ENCODE measurements at places on chromosomes 13 and 19. TPM values are rescaled to one million over a fixed set of nuclear protein-coding genes. Genes with fewer than 3 reads are reported as not detected.

DNA sequence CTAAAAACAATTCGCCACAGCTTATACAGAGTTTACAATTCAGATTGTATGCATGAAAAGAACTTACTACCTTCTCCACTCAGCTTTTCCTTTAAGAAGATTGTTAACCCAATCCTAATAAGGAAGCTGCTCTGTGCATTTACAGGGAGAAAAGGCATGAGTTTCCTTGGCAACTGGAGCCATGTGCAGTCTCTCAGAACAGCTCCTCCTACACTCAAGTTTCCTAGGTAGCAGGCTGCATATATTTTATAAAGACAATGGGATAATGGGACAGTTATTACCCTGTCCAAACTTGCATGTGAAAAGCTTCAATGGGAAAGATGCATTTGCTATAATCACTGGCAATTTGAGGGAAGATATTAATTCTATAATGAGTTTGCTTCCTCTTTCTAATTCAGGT lies 125.5 kb upstream of the TRPC4 start:
- DNase-seq = peak; percentile 16

DNA sequence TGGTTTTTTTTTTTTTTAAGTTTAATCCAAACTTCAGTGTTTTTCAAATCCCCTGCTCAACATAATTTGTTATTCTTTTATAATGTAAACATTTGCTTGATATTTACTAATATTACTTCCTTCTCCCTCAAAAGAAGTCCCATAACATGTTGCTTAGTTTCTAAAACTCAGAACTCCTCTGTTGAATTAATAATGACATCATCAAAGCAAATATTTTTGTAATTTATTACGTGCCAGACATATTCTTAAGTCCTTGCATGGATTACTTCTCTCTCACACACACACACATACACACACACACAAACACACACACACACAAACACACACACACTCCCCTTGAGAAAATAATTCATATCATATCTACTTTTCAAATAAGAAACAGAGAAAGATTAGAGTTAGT lies 1432.3 kb upstream of the SPRY2 start:
- DNase-seq = no peak

KLK8 gene
- polyA plus RNA-seq = 39.7 TPM

DNA sequence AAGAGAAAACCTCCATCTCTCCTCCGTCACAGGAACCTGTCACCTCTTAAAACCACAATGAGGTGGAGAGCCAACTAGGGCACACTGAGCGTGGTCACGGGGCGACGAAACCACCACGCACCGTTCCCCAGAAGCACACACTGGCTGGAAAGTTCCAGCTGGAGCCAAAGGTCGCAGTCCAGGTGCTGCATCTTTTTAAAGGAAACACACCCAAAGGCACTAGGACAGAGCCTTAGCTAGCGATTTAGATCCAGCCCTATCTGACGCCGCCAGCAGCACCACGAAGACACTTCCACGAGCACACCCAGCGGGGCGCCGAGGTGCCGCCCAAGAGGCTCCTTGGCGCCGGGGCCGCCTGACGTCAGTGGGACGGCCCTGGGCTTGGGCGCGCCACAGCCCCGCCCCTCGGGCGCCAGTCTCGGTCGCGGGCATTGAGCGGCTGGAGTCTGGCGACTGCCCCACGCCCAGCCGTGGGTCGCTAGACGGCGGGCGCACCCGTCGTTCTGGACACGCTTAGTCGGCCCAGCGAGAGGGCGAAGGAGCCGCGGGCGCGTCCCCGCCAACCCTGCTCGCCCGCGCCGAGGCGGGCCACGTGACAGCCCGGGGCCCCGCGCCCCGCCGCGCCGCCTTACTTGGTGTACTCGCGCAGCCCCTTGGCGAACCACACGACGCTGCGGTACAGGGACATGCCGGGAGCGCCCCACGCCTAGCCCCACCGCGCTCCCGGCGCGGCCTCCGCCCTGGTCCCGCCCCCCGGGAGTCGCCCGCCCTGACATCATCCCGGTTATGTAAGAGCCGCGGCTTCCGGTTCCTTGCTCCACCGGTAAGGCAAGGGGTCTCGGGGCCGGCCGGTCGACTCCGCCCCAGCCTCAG lies at the start of gene DHRS12:
Gene DHRS12 (minus strand): TSS at position 742 of the 873 bp plus-strand sequence. CDS start 4,504 bp downstream, outside the sequence.
- peak; percentile 63 for DNase-seq

DNA sequence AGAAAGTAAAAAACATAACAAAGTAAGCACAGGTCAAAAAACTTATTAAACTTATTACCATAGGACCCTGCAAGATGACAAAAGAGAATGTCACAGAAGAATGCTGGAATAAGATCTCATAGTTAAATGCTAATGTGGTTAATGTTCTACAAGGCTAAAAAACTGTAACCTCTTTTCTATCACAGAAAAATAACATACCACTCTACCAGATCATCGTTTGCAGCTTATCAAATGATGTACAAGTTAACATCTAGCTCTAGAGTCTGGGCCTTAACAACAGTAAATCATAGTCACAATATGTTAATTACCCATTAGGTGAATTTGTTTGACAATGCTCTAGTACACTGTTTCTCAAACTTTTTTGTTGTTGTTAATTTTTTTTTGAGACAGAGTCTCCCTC lies 53.0 kb downstream of the NUFIP1 start:
- no peak for DNase-seq

GRCh38 chr13:74250738-74251190 lies 116.6 kb upstream of the KLF12 start:
- no peak for DNase-seq

DNA sequence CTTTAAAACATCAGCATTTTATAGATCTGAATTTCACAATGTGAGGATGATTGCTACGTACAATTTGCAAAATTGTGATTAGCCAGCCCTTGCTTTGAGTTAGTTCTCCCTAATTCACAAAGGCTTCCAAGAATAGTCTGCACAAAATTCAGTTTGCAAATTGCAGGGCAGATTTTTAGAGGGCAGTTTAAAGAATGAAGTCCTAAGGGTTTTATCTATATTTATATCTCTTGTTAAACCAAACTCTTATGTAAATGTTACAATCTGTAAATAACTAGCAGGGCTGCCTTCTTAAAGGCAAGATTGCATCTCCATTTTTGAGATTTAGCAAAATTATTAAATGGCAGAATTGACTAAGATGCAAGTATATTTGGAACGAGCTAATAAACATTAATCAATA lies 52.8 kb upstream of the ZNF536 start:
- DNase-seq = no peak

MATK gene
- 0.57 TPM for polyA plus RNA-seq

GRCh38 chr19:9309974-9310446 lies 372 bp upstream of the ZNF699 start:
- DNase-seq = peak; percentile 82

CCDC70 gene
- not detected for polyA plus RNA-seq

DNA sequence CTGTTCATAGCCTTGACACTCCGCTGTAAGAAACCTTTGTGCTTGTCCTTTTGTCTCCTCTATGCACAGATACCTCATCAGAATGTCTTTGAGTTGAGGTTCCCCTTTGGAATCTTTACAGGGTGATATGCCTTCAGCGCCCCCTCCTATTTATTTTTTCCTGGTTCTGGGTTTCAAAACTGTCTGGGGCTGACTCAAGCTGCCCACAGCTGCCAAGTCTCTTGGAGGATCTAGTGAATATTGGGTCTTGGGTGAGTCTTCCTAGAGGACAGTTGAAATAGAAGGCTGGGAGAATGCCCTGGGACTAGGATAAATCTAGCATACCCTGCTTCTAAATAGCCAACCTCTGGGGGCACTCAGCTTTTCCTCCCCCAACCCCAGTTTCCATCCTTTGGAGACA lies 930 bp downstream of the ZNF136 start:
- DNase-seq = no peak

- no peak for DNase-seq
Observed at GRCh38 chr19:19544257-19544953, 6.3 kb downstream of the CILP2 start.

IGSF23 gene
- not detected for polyA plus RNA-seq

DNA sequence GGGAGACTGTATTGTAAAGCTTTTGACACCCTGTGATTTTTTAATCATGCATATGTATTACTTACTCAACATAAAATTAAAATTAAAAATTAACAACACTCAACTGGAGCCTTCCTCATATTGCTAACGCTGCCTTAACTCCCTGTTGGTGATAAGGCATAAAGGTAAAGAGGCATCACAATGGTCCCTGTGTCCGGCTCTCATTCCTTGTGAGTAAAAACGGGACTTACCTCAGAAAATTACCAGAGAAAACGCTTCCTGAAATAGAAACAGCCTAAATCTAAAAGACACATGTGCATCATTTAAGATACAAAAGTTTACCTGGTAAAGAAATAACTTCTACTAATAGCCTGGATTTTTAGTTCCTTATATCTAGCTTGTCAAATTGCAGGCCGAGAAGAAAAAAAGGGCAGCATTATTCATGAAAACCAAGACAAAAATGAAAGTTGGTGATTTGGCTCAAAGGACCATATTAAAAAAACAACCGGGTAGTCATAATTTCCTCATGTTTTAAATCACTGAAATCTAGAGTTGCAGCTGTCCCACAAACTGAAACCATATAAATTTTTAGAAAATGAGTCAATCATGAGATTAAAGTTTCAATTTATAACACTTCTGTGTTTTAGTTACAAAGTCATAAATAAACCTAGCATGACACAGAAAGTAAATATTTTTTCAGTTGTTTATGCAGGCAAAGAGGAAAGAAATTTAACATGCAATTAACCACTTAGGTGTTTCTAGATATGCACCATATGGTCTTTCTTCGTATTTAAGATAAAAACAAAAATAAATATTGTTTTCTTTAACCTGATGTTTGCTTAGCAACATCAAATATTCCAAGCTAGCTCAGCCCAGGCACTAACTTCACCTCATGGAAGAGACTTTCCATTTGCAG lies 94.7 kb downstream of the MIPEP start:
- DNase-seq = no peak

SIGLEC12 gene
- polyA plus RNA-seq = not detected

KLC3 gene
- 2.1 TPM for polyA plus RNA-seq

C1QTNF9B gene
- 0.50 TPM for polyA plus RNA-seq

- no peak for DNase-seq
Observed at GRCh38 chr13:71842003-71842402, 25.0 kb downstream of the DACH1 start.

DNA sequence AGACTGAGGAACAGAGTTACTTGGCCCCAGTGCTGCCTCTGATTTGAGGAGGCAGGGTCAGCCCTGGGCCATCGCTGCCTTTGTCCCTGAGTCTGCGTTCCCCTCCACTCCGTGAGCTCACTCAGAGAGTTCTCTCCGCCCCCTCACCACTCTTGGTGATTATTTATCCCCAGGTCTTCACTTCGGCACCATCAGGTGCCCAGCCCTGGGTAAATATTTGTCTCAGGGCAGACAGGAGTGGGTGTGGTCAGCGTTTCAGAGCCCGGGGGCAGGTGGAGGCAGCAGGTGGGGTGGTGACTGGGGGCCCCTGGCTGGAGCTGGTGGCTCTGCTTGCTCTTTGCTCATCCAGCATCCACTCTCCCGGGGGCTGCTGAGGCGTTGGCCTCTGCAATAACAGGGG lies 20.6 kb downstream of the PPP1R37 start:
- DNase-seq = no peak

DNA sequence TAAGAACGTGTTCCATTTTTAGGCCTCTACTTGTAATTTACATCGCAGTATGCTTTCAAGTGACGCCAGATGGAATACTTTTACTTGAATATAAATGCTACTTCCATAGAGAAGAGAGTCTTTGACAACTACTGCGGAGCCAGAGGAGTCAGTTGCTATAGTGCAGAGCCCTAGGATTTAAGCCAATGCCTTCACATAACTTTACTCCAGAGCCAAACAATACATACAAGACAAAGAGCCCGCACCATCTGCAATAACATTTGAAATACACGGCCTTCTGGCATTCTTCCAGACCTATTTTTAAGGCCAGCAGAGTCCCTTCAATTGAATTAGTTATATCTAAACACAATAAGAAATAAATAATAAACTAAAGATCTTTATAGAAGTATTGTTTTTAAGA lies 59.4 kb downstream of the XPO4 start:
- peak; percentile 12 for DNase-seq
